Endothelial cell of umbilical vein (primary cell): ENCODE measurements at places on chromosomes 4 and X. TPM values are rescaled to one million over a fixed set of nuclear protein-coding genes. Genes with fewer than 3 reads are reported as not detected.

The CXCL8 gene
- total RNA-seq: 5.2 and 12.6 TPM in 2 replicates

The GC gene
- total RNA-seq: not detected in 2 replicates

The SH3D19 gene
- 86.3 and 92.8 TPM in 2 replicates for total RNA-seq

The SPANXA2 gene
- not detected in 2 replicates for total RNA-seq

The STIM2 gene
- total RNA-seq: 21.2 and 23.6 TPM in 2 replicates

The MAGEA1 gene
- not detected in 2 replicates for total RNA-seq

The HDAC8 gene
- 37.2 and 38.9 TPM in 2 replicates for total RNA-seq

The LNX1 gene
- total RNA-seq: 1.3 and 1.9 TPM in 2 replicates

The XK gene
- 0.07 TPM in 1 of 2 replicates, not detected in the other for total RNA-seq

The SORBS2 gene
- 75.5 and 82.5 TPM in 2 replicates for total RNA-seq

The HS6ST2 gene
- total RNA-seq: 0.49 and 0.55 TPM in 2 replicates

The MAGEB1 gene
- not detected in 2 replicates for total RNA-seq

The FANCB gene
- 6.6 and 7.9 TPM in 2 replicates for total RNA-seq

The C1GALT1C1 gene
- total RNA-seq: 32.9 and 34.6 TPM in 2 replicates

The REELD1 gene
- total RNA-seq: not detected in 2 replicates

The KLF8 gene
- 1.0 and 1.2 TPM in 2 replicates for total RNA-seq

The GLUD2 gene
- 0.33 and 0.53 TPM in 2 replicates for total RNA-seq

The ZFP92 gene
- total RNA-seq: 1.2 TPM in 2 replicates

The MFAP3L gene
- 0.22 and 0.35 TPM in 2 replicates for total RNA-seq

The EFHC2 gene
- not detected in 2 replicates for total RNA-seq

The GAGE13 gene
- total RNA-seq: not detected in 2 replicates

The OFD1 gene
- total RNA-seq: 12.0 and 14.4 TPM in 2 replicates

The FAM133A gene
- total RNA-seq: not detected in 2 replicates

The GPM6B gene
- total RNA-seq: not detected in 2 replicates

The CT45A2 gene
- total RNA-seq: not detected in 2 replicates

The CFAP47 gene
- not detected in 2 replicates for total RNA-seq

The PARM1 gene
- total RNA-seq: not detected in 2 replicates

The GYG2 gene
- total RNA-seq: 0.22 TPM in 1 of 2 replicates, not detected in the other

The FAM9C gene
- not detected in 2 replicates for total RNA-seq

The ATP1B4 gene
- not detected in 2 replicates for total RNA-seq

The RPS6KA6 gene
- 0.69 and 0.83 TPM in 2 replicates for total RNA-seq

The IL1RAPL1 gene
- 1.3 and 1.6 TPM in 2 replicates for total RNA-seq

The AIMP1 gene
- total RNA-seq: 42.4 and 44.7 TPM in 2 replicates

The NSDHL gene
- 40.0 and 43.4 TPM in 2 replicates for total RNA-seq

The WDR17 gene
- 0.42 TPM in 1 of 2 replicates, not detected in the other for total RNA-seq

The RRH gene
- 0.31 TPM in 1 of 2 replicates, not detected in the other for total RNA-seq

The P2RY8 gene
- total RNA-seq: not detected in 2 replicates

The HSD17B13 gene
- not detected in 2 replicates for total RNA-seq

The SLC6A14 gene
- total RNA-seq: not detected in 2 replicates

The G6PD gene
- 159 and 161 TPM in 2 replicates for total RNA-seq

The TMEM156 gene
- total RNA-seq: 1.00 and 2.7 TPM in 2 replicates

The ABRAXAS1 gene
- 14.0 and 16.7 TPM in 2 replicates for total RNA-seq

The ATP6AP1 gene
- 136 and 145 TPM in 2 replicates for total RNA-seq

The CHIC1 gene
- 6.1 and 7.5 TPM in 2 replicates for total RNA-seq

The FAM9A gene
- total RNA-seq: not detected in 2 replicates

The TMPRSS11F gene
- total RNA-seq: not detected in 2 replicates

The TRIM61 gene
- 0.22 TPM in 1 of 2 replicates, not detected in the other for total RNA-seq

The ARSJ gene
- total RNA-seq: 44.0 and 50.0 TPM in 2 replicates

The RBMX2 gene
- total RNA-seq: 21.1 and 21.9 TPM in 2 replicates

The AR gene
- 10.9 and 16.0 TPM in 2 replicates for total RNA-seq

The NPY1R gene
- not detected in 2 replicates for total RNA-seq
